ENCODE measurements at places on chromosomes 2 and 18.

DNA sequence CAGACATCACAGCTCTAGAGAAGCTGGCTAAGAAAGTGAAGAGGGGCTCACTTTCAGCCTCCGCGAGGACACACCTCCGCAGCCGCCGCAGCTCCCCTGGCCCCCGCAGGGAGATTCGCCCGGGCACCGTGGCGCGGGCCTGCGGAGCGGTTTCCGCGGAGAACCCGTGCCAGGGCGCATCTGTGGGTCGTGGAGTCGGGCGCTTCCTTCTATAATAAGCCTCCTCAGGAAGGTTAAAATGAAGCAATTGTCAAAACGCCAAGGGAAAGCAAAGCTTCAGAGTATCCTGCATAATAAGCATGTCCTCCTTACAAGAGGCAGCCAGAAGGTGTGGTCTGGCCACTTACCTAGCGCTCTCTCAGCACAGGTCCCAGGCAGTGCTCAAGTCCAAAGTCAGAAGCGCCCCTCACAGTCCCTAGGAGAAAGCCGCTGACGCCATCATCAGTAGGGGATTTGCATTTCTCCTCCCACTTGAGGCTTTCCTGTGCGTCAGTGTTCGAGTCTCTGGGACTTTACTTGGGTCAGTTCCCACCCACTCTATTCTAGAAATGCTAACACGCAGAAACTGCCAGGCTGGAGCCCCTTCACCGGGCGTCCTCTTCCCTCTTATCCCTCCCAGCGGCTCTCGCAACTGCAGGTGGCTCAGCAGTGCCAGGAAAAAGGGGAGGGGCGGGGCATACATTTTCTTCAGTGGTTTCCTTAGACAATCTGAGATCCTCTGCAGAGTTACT, at the start of gene STAT4:
TSS of gene STAT4 (minus strand) at position 395 of the 731 bp plus-strand sequence. CDS start 2,791 bp downstream, outside the sequence.
- DNase-seq, result peak; percentile 29

GRCh38 chr18:65790604-65791003, 39.8 kb downstream of the CDH7 start:
- DNase-seq, result no peak

- DNase-seq, result no peak
These were observed 31.7 kb downstream of the LRP2 start for GRCh38 chr2:169330555-169331198.

DNA sequence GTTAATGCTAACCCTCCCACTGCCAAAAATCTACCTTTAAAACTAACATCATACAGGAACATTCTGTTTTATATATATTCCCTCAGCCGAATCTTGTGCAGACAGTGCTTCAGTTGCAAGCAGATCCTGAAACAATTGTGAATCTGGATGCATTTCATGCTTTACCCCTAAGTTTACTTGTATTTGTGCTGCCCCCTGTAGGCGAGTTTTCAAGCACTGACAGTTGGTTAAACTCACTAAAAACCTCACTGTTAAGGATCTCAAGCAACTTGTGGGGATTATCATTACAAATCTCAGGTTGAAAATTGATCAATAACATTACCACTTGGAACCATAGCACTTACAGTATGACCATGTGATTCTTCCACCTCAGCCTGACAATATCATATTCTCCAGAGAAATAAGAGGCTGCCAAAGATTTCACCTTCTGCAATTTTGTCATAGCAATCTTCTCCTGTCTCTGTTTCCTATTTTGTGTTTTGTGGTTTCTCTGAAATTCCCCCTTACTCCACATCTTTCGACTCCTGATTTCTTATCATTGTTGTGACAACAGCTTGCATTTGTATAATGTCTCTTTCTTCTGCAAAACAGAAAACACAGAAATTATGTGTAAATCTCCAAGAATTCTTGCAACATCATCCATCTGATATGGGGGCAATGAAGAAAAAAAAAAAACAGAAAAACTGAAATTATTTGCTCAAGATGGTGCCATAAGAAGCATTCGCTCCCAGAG, 354.6 kb upstream of the SETBP1 start:
- DNase-seq, result no peak

GRCh38 chr2:96409081-96409819, 73.7 kb downstream of the NCAPH start:
- no peak for DNase-seq

GRCh38 chr18:48019557-48020325, 89.3 kb upstream of the SMAD2 start:
- no peak for DNase-seq

- no peak for DNase-seq
These were observed 211.7 kb downstream of the CLIP4 start for GRCh38 chr2:29326926-29327325.

GRCh38 chr2:225889452-225889851, 489.9 kb downstream of the NYAP2 start:
- DNase-seq, result no peak

DNA sequence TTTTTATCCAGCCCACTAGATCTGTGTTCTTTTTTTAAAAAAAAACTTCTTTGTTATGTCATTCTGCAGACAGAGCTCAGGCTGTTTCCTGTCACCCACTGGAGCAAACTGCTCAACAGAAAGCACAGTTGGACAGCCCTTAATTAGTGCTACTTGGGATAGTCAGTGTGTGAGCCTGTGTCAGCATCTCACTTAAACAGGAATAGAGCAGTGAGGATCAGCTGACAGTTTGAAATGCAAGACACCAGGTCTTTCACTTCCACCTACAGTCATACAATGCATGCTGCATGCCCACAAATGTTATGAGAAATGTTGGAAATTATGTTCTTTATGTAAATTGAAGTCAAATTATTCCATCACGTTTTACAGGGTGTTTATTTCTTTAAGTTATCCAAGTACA, 174.9 kb downstream of the NR4A2 start:
- no peak for DNase-seq

DNA sequence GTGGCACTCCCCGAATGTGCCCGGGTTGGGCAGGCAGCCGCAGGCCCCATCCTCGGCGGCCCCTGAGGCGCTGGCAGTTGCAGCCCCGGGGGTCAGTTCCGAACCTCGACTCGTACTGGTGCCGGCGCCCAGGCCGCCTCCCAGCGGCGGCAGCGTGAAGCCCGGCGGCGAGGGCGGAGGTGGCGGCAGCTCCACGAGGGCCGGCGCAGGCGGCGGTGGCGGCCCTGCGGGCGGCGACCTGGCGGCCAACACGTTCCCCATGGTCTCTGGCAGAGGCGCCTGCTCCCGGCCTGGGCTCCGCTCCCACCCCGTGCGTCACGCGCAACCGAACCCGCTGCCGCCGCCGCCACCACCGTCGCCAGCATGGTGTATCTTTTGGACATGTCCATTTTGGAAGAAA, 196.3 kb downstream of the CCDC74A start:
- no peak for DNase-seq

DNA sequence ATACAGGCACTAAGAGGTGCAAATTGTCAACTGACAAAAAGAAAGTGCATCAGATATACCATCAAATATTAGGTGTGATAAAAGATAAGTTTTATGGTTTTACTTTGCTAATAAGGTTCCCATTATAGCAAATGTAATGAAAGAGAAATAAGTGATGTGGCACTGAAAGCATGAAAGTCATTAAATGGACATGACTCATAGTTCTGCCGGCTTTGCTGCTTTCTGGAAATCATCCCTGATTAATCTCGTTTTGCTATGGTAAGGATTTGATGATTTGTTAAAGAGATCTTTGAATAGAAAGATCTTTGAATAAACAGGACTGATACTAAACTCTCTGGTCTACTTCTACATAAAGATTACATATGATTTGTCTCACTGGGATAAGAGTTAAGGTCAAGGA, 72.7 kb downstream of the CLIP4 start:
- DNase-seq, result no peak

DNA sequence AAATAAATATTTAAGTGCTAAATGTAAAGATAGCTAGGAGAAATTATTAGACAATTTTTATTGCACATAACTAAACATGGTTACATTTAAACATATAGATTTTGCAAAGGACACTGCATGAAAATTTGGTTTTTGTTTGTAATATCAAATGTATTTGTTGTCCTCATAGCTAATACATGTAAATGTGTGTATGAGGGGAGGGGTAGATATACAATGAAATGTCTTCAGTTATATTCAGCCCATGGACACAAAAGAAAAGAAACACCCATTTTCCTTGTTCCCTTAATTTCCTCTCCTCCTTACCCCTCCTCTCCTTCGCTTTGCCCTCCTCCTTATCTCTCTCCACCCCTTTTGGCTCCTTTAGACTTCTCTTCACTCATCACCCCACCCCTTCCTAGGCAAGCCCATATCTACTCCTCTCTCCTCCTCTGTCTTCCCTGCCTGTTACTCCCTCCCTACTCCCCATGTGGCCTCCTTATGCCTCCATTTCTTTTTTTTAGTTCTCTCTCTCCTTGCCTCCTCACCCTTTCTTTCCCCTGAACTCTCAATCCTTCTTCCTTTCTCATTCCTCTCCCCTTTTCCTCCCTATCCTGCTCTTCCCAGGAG, 1.4 kb downstream of the COL3A1 start:
- no peak for DNase-seq

GRCh38 chr2:127707890-127708648, 6.8 kb downstream of the SFT2D3 start:
- no peak for DNase-seq

- no peak for DNase-seq
These were observed 663.9 kb upstream of the LRRTM1 start for GRCh38 chr2:80968450-80968849.

- no peak for DNase-seq
These were observed 30.5 kb upstream of the ITGAV start for GRCh38 chr2:186559370-186559769.

GRCh38 chr18:54382733-54383252, 25.1 kb downstream of the C18orf54 start:
- DNase-seq, result no peak

GRCh38 chr2:155020246-155020645, 321.8 kb downstream of the KCNJ3 start:
- DNase-seq, result no peak

- no peak for DNase-seq
These were observed 19.4 kb downstream of the CENPA start for GRCh38 chr2:26805241-26805676.

- DNase-seq, result no peak
These were observed 528.8 kb downstream of the CPS1 start for GRCh38 chr2:211085056-211085680.

DNA sequence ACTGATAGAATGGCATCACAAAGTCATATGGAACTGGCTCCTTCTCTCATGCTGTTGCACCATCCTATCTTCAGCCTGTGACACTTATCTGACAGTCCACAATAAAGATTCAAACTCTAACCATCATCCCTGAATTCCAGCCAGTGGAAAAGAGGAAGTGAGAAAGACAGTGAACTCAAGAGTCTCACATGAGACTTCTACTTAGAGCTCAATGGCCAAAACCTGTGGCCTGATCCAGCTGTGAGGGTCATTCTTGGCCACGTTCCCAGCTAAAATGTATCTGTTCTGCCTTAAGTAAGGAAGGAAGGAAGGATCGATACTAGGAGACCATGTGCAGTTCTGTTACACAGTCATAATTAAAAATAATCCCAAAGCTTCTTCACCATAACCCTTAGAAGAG, 73.6 kb downstream of the RND3 start:
- DNase-seq, result no peak

DNA sequence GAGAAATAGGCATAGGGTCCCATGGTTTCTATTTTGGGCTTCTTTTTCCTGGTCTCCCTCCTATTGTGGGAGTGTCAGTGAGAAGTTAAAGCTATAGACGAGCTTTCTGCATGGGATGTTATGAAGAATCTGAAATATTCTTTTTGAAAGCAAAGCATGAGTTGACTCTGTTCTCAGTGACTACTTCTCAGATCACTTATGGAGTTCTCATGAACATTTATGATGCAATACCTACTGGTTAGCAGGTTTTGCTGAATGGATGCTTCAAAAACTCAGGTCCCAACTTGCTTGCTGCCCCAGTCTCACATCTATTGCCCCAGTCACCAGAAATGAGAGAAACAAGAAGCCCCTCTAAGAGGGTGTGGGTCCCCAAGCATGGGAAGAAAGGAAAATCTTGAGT, 365.0 kb downstream of the HRH4 start:
- no peak for DNase-seq

GRCh38 chr2:141015341-141016047, 1115.3 kb downstream of the LRP1B start:
- DNase-seq, result no peak

GRCh38 chr2:32938934-32939333, 7.8 kb upstream of the LTBP1 start:
- no peak for DNase-seq

DNA sequence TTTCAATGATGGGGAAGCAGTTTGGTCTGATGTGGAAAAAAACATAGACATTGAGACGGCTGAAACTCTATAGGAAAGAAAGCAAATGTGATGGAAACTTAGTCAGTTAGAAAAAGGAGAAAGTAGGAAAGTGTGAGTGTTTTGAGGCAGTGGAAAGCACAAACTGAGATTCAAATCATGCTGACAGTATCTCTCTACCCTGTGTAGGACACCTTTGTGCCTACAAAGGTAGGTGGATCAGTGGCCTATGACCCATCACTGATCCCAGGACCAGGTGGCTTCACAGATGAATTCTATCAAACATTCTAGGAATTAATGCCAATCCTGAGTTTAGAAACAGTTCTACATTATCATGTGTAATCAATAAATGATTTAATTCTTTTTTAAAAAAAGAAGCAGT, 57.1 kb downstream of the CD226 start:
- no peak for DNase-seq

- no peak for DNase-seq
These were observed at the start of gene DSG2 for GRCh38 chr18:31497836-31498573. TSS of gene DSG2 (plus strand) at chr18:31498177. CDS start at chr18:31498252, 75 bp downstream.

- no peak for DNase-seq
These were observed 657 bp downstream of the ATP8B1 start for GRCh38 chr18:57802213-57803102.

DNA sequence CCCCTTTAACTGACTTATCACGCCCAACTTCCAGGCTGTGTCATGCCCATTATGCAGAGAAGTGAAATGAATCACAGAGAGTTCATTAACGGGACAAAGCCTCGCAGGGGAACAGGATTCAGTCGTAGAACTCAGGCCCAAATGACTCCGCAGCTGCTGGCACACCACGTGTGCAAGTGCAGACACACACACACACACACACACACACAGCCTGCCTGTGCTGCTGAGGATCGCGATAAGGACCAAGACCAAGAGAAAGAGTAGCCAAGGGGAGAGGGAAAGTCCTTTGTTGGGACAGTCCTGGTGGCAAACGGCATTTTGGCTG, 90.0 kb upstream of the TAF1B start:
- DNase-seq, result peak; percentile 41

DNA sequence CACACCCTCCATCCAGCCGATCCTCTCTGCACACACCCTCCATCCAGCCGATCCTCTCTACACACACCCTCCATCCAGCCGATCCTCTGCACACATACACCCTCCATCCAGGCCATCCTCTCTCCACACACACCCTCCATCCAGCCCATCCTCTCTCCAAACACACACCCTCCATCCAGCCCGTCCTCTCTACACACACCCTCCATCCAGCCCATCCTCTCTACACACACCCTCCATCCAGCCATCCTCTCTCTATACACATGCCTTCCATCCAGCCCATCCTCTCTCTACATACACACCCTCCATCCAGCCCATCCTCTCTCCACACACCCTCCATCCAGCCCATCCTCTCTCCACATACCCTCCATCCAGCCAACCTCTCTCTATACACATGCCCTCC, 83.1 kb downstream of the EIPR1 start:
- DNase-seq, result no peak

GRCh38 chr2:172516299-172516698, 39.6 kb upstream of the PDK1 start:
- DNase-seq, result no peak
